ENCODE measurements at places on chromosomes 5 and 9.

DNA sequence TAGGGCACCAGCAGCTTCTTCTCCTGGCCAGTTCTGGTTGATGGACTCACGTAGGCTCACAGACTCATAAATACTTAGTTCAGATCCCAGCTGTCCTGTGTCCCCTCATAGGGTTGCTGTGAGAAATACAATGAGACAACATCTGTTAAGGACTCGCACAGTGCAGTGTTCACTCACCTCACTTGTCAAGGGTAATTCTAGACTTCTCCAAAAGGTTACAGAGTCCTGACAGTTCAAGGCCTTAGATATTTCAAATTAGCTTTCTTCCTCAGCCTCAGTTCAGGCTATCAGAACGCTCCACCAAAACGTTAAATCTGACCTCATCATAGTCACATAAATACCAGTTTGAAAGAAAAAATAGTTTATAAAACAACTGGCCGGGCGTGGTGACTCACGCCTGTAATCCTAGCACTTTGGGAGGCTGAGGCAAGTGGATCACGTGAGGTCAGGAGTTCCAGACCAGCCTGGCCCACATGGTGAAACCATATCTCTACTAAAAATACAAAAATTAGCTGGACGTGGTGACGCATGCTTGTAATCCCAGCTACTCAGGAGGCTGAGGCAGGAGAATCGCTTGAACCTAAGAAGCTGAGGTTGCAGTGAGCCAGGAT lies 106.3 kb downstream of the UGCG start:
- DNase-seq: no peak

- no peak for DNase-seq
Measured at GRCh38 chr5:131848662-131849061, 51.8 kb upstream of the FNIP1 start.

DNA sequence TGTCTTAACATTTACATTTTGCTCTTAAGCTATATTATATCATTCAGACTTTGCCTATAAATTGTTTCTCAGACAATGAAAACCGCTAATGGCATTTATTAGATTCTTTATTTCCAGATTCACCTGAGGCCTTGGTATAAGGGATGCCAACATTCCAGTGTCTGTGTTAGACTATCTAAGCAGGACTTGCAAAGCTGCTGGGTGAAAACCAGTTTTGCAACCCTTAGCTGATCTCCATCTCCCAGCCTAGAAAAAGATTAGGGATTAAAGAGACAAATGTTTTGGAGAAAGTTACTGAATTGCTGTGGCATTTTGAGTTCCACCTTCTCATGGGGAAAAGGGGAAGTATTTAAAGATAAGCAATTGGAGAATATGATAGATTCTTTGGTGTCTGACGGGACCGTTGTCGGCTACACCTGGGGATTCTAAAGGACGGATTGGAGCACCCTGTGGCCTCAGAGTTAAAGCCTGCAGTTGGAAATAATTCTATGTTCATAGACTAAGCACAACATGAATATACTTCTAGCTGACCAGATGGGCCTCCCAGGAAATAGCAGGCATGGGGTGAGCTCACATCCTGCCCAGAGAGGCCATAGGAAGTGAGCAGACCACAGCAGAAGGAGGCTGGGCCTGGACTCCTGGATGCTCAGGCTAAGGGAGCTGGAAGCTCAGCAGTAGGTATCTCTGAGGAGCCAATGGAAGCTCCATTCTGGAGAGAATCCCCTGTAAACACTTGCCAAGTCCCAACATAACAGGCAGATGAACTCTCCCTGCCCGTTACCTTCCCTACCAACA lies 21.8 kb downstream of the ENTREP1 start:
- DNase-seq: no peak

DNA sequence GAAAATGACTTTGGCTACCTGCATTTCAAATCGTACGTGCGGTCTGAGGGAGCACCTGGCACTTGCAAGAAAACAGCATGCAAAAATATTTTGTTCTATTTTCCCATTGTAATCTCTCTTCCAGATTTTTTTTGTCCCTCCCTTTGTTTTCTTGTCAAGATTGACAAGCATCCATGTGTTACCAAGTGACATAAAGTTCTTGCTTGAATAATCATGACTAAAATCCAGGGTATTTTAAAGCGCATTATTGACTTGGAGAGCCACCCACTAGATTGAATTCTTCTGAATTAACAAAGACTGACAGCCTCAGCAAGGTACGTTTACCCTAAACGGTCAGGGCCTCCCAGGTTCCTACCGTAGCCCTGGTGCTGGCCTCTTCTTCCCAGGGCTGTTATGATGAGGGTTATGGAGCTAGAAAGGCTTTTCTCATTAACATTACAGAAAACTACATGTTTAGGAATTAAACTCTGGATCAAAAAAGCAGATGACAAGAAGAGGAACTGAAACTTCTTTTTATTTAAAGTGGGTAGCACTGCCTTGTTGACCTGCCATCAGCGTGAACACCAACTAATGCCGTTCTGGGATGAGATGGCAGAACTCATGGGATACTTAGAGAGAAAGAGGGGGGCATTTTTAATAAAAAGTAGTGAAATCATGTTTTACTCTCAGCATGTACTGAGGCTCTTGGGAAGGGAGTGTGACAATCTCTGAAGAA lies 297.0 kb downstream of the EFNA5 start:
- no peak for DNase-seq

GRCh38 chr9:33187519-33188218 lies 20.5 kb upstream of the B4GALT1 start:
- DNase-seq: no peak

DNA sequence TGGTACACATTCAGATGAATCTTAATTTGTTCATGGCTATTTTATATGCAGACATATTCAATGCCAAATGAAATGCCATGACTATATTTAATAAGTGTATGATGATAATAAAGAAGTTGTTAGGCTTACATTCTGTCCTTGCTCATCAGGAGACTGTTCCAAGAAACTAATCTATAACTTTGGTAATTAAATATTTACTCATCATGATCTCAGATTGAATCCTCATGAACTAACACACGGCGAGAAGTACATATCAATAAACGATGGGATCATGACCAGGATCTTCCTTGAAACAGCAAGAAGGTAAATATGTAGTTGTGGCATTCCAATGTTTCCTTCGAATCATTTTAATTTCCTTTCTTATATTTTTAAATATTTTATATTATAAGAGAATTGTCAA lies 12.5 kb upstream of the AGGF1 start:
- no peak for DNase-seq

DNA sequence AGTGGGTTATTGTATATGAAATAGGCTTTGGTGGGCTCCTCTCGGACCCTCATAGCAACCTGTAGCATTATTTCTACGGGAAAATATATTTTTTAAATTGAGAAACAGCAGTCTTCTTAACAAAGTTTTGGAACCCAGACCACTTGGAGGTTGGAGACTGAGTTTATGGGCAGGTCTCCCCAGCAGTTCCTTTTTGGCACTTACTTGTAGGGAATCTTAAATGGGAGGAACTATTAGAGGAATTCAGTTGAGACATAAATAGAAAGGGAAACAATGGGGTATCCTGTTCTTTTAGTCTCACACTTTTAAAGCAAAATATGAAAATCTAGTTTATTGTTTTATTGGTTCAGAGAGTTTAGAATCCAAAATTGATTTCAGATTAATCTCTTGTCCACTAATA lies 111.5 kb downstream of the TRIO start:
- DNase-seq: no peak
